ENCODE measurements at places on chromosomes 7 and 10.

- DNase-seq = no peak
These were observed 74.4 kb downstream of the RAB11FIP2 start for GRCh38 chr10:117972168-117972837.

DNA sequence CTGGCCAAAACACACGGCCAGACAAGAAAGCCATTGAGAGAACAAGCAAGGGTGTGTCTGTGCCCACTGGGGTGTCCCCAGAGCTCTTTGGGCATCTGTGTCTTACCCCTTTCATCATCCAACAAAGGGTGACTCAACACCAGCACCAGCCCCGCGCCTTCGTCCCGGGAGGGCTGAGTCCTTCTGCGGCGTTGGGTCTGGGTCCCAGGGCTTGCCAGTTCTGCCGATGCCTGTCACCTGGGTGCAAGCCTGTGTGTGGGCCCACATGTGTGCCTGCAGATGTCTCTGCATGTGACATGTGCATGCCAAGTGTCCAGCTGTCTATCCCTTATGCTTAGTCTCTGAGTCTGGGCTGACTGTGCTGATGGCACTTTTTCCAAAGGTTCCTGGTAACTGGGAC is 24.4 kb upstream of the ELN start:
- DNase-seq = no peak

DNA sequence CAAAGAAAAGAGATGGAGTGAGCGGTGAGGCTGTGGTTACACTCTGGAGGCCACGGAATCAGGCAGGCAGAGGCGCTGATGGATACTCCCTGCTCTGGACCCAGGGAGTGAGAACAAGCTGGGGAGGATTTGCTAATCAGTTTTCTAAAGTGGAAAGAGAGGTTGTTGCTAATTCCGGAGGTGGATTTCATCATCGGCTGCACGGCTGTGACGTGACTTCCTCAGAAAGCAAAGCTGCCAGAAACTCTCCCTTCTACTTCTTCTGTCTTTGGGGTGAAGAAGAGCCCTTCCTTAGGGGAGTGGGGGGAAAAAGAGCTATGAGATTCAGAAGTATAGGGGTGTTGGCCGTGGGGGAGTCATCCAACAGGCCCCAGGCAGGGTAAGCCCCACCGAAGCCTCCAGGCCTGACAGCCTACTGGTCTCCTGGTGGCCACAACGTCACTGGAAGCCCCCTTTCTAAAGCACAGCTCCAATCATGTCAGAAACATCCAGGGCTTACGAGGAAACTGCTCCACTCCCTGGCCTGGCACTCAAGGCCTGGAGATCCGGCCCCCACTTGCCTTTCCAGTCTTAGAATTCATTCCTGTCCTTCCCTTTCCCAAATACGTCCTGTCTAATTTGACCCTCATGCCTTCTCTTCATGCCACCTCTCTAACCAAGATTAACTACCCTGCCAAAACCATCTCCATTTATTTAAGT is 114.5 kb downstream of the HIP1 start:
- peak; percentile 66 for DNase-seq

DNA sequence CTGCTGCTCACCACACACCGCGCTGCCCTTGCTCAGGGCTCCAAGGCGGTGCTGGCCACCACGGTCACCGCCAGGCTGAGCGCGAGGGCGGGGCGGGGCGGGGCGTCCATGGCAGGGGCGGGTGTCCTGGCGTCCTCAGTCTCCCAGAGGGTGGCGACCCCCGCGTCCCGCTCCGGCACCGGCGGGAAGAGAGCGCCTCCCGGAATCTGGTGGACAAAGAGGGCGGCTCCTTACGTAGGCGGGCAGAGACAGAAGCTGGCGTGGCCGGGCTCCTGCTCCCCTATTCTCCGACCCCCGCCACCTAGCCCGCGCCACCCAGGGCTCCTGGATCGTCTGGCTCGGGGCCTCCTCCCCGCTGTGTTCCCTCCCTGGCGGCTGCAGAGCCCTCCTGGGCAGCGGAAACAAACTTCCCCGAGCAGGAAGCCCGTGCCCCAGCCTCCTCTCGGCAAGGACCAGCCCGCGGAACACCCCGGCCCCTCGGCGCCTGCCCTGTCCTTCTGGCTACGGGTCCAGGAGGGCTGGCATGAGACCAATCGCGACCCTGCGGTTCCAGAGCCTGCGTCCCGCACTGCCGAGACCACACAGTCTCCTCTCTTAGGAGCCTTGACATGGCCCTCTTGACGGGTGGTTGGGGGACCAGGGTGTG is 133.8 kb upstream of the ZNF92 start:
- DNase-seq = no peak

GRCh38 chr7:139981511-139981895 is 81.2 kb downstream of the PARP12 start:
- DNase-seq = no peak

All from SIG-M5 (cell line).